ENCODE measurements at places on chromosomes 5 and 9.

DNA sequence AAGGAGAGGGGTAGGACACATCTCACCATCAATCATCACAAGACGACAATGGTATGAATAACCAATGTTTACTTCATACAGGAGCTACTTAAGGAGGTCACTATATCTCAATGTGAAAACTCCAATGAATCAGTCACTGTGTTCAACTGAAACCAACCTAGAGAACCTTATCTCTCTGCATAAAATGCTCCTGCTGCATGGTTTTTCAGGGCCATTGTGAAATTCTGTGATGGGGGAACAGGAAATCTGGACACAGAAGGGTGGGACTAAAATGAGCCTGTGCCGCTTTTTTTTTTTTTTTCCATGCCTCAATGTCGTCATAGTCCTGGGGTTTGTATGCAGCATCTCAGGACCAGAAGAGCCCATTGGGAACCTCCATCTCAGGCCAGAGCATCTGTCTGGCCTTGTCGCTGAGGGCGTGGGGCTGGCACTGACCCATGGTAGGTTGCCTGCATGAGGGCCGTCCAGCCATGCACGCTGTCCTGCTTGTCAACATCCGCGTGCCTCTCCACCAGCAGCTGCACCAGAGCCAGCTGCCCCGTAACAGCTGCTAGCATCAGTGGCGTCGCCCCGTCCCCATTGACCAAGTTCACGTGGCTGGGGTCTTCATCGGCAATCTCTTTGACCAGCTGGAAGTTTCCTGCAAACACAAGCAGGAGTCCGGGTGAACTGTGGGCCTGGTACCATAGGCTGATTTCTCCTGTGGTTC, 12.7 kb downstream of the ANKS6 start:
- no peak for DNase-seq

DNA sequence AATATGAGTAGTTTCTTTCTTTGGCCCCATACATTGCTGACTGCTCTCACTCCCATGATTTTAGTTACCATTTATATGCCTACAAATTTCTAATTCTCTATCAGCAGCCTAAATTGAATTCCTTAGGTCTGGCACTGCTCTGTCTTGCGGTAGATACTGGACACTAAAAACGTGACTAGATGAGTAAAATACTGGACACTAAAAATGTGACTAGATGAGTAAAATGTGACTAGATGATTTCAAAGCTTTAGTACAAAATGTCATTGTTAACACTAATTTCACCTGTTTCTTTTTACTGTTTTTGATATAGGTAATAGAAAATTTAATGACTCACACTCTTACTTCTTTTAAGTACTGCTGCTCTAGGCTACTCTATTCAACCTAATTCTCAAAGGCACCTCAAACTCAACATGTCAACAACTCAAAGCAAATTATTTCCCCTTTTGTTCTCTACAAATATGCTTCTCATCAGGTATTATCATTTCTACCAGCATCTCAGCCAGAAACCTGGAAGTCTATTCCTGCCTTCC, 31.4 kb upstream of the GOLGA1 start:
- DNase-seq = no peak

- no peak for DNase-seq
These were observed 152.9 kb upstream of the APC start for GRCh38 chr5:112584781-112585180.

GRCh38 chr5:143226361-143226760, 177.1 kb downstream of the NR3C1 start:
- no peak for DNase-seq

GRCh38 chr5:78589923-78590322, 58.6 kb downstream of the LHFPL2 start:
- no peak for DNase-seq

- DNase-seq = no peak
These were observed 57.1 kb downstream of the HCN1 start for GRCh38 chr5:45639040-45639439.

GRCh38 chr5:140570058-140570457, 5.4 kb downstream of the SLC35A4 start:
- no peak for DNase-seq

DNA sequence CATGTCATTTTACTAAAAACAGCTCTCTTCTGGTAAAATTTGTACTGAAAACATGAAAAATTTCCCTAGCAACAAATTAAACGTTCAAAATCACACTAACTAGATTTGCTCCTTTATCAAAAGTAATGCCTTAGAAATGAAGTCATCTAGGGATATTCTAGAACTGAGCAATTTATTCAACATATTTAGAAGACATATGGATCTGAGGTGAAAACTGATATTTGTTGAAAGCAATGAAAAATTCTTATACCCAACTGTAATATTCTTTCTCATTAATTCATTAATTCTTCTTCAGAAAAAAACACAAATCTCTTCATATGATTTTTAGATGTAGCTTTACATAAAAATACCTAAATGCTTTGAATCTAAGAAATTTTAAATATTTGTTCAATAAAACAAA, 604.9 kb downstream of the NR2F1-AS1 start:
- no peak for DNase-seq

Measured in NCI-H510A (cell line).